Stimulated activated CD8-positive, alpha-beta memory T cell treated with anti-CD3 and anti-CD28 coated beads, Interleukin-15, amount 100 ng/mL, for 4 hours (primary cell): ENCODE measurements at places on chromosomes 16 and 17.

DNA sequence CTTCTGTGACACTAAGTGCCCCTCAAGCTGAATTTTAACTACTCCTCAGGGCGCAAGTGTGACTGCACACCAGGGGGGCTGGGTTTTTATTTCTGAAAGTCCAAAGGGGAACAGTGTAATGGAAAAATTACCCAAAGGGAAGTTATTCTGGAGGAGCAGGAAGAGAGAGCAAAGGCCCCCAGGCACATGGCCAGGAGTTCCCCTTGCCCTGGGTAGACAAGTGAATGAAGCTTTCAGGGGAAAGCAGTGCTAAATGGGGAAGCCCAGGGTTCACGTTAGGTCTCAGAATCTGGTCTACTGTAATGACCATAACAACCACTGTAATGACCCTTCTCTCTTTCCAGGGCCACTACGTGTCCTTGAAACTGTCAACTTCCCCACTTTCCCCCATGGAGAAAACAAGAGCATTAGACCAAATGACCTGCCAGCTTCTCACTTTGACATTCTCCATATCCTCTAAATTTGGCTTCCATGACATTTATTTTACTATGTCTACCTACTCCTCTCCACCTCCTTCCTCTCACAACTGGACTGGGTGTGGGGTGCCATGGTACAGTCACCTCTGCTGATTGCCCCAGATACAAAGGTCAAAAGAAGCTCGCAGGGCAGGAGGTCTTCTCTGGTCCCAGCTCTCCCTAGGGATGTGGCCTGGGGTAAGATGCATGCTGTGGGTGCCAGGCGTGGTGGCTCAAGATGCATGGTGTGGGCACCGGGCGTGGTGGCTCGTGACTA is 34.1 kb upstream of the MMP2 start:
- DNase-seq: no peak

- DNase-seq: no peak
Measured at GRCh38 chr16:31527734-31528274, at the start of gene AHSP. AHSP (plus strand) TSS chr16:31527900; CDS start chr16:31528140, 240 bp downstream.

GRCh38 chr16:80260906-80261311 is 279.9 kb upstream of the DYNLRB2 start:
- no peak for DNase-seq

DNA sequence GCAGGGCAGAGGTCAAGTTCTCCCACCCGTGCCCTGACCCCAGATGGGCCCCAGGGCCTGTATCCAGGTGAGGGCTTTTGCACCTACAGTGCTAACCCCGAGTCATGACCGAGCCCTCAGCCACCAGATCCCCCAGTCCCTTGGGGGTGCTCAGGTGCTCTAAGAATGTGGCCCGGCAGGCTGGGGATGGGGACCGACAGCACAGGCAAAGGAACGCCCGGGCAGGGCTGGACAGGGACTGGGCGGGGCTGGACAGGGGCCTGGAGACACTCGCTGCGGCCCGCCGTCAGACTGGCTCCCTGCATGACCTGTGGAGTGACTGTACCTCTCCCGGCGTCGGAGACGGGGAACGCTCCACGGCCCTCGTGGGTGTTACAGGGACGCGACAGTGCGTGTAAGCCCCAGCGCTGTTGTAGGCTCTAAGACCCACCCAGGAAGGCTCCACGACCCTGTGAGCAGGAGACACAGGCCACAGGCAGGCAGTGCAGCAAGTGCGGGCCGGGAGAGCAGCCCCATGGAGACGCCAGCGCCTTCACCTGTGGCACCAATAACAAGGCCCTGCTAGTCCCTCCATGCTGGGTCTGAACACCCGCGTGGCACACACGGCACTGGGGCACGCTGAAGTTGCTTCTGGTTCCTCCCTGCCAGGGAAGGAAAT is 38.8 kb downstream of the CBFA2T3 start:
- no peak for DNase-seq

DNA sequence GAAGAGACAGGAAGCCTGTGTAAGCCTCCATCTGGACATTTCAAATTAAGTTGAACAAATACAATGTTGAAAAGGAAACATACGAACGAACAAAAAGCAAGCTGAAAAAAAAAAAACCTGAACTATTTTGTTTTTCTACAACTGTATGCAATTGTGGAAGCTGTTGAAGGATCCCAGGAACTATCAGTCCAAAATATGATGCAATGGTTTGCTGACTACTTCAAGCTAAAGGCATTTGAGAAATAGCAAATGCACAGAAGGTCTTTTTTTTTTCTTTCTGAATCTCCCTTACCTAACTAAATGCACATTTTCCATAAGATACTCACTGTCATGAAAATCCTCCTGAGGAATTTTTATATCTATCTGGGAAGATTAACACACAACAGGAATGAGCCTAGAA is 40.2 kb downstream of the MAF start:
- DNase-seq: no peak

- DNase-seq: no peak
Measured at GRCh38 chr16:27639561-27640276, 89.8 kb downstream of the KATNIP start.

GRCh38 chr17:56917559-56918296 is 3.9 kb upstream of the TRIM25 start:
- no peak for DNase-seq
